ENCODE measurements at places on chromosomes 2 and 18. TPM values are rescaled to one million over a fixed set of nuclear protein-coding genes. Genes with fewer than 3 reads are reported as not detected.

DNA sequence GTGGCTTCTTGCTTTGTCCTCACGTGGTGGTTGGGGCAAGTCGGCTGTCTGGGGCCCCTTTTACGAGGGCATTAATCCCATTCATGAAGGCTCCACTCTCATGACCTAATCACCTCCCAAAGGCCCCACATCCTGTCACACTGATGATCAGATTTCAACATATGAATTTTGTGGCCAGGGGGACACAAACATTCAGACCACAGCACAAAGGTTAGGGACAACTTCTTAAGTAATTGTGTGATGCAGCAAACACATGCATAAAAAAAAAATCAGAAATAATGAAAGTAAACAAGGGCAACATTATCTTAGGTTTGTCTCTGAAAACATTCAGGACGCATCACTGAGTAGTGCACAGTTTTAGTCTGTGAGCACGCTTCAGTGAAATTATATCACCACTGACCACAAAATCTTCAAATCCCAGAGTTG is 54.2 kb upstream of the FRZB start:
- no peak for DNase-seq

Gene SRD5A2
- not detected for total RNA-seq

GRCh38 chr18:55283309-55283708 is 304.7 kb downstream of the TCF4 start:
- no peak for DNase-seq

DNA sequence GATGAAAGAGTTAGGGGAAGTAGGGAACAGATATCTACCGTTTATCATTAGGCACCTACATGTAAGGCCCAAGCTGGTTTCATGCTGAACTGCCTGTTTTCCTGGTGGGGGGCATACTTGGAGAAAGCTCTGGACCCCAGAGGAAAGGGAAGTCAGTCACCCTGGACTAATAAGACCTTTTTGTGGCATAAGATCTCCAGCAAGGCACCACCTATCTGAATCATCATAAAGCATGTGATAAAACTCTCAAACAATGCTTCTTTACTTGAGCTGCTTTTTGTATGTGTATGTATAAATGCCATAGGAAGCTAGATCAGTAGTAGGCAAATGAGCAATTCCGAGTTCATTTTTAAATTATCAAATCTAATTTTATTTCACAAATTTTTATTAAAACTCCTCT is 104.8 kb downstream of the TANC1 start:
- no peak for DNase-seq

GRCh38 chr2:164182116-164182627 is 439.1 kb downstream of the GRB14 start:
- no peak for DNase-seq

GRCh38 chr2:95179451-95179850 is 13.8 kb downstream of the ZNF2 start:
- DNase-seq: no peak

DNA sequence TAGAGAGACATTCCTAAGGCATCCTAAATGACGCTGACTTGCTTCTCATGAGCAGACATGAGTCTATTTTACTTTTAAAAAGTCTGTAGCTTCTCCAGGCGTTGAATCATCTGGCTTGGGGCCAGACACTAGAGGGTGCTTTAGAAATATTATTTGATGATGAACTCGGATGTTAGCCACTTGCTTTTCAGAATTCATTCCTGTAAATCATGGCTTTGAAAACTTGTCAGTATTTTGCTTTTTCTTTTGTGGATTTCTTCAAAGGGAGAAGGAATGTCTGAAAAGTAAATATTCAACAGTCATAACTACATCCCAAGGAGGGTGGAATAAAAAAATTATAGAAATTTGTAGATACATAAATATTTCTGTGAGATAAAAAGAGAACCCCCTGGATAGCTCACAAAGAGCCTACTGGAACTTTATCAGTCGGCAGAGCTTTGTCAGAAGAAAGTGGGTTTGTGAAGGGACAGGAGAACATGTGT is 370.8 kb downstream of the OSR1 start:
- no peak for DNase-seq

DNA sequence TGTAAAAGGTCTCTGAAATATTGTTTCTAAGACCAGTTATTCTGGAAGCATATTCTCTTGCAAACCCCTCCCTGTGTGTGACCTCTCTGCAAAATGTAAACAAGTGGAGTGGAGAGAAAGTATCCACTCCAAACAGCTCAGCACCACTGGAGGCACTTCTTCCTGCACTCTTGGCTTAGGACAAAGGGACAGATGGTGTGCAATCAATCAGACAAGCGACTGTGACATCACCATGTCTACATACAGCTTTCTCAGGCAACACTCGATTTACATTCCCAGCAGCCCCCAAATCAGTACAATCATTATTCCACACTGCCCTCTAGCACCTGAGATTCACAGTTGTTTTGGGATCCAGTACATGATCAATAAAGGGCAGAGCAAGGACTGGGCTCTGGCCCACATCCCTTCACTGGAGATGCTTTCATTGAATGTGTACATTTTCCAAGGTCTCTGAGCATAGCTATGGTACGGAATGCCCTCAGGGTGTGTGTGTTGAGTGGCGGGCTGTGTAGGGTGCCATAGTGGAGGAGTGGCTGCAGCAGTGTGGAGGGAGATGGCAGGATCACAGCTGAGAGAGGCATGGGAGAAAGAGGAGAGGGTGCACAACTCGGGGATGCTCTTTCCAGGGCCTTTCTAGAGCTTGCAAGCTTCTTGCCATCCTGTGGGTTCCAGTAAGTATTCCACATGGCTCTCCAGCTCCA is 311.8 kb upstream of the ST6GAL2 start:
- no peak for DNase-seq

DNA sequence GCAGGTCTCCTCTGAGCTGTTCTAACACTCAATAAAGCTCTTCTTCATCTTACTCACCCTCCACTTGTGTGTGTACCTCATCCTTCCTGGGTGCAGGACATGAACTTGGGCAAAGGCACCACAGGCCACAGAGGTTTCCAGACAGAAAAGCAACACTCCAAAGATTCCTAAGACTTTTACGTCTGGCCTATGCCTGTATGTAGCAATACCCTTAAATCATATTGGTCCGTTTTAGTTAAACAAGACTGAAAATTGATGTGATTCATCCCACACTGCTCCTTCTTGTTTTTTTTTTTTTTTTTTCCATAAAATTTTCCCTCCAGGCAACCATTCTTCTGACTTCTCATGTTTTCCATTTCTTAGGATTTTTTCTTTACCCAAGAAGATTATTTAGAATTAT is 404.3 kb downstream of the PID1 start:
- DNase-seq: no peak

DNA sequence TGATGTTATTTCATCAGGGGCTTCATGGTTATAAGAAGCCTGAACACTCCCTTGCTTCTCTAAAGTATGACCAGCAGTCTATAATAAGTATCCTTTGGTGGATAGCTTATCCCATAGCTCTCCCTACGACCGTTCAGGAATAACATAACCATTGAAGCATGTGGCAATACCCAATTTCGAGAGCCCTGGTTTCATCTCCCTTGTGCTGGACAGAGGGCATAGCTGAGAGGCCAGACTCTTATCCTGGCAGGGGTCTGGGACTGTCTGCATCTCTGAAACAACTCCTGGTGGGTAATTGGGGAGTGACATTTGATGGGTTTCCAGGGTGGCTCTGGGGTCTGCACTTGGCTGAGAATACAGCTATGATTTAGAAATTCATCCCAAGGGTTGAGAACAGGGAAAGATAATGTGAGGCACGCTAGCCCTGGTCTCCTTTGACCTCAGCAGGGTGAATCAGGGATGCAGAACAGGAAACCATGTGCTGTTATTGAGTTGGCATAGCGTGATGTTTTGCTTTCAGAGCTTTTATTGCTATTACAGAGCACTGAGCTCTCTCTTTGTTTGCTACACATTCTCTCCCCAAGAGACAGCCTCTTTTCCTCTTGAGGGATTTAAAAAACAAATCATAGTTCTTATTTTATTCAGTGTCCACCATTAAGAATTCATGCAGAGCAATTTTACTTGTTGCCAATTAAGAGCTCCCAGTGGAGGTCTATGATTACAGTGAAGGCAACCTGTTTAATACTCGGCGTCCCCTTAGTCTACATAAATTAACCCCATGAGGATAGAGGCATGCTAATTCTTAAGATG is 274.5 kb downstream of the NCKAP5 start:
- no peak for DNase-seq

Gene CBLN2
- total RNA-seq: not detected

GRCh38 chr2:143255899-143256298 is 126.7 kb downstream of the ARHGAP15 start:
- DNase-seq: no peak

Gene IL1RN
- total RNA-seq: 2.1 TPM

DNA sequence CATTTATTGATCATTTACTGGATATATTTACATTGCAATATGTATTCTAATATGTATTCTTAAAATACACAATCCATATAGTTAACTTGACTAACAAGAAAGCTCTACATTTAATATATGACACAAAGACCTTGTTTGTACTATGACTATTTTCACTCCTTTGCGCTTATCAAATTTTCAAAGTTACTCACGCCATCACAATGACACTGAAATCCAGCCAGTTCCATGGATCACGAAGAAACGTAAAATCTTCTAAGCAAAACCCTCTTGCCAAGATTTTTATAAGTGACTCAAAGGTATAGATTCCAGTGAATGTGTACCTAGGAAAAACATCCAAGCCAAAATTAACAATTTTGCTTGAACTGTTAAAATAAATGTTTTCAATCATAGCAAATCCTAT is 39.6 kb downstream of the SCN3A start:
- no peak for DNase-seq

GRCh38 chr18:73261923-73262322 is 394.1 kb upstream of the NETO1 start:
- DNase-seq: no peak

DNA sequence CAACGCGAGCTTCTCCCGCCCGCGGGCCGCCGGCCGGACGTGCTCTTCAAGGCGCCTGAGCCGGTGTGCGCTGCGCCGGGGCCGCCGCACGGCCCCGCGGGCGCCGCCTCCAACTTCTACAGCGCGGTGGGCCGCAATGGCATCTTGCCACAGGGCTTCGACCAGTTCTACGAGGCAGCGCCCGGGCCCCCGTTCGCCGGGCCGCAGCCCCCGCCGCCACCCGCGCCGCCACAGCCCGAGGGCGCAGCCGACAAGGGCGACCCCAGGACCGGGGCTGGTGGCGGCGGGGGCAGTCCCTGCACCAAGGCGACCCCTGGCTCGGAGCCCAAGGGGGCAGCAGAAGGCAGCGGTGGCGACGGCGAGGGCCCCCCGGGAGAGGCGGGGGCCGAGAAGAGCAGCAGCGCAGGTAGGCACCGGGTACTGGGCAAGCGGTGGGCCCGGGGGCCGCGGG is 676 bp downstream of the HOXD11 start:
- DNase-seq: no peak

Gene NHEJ1
- total RNA-seq: 25.0 TPM

- no peak for DNase-seq
Measured at GRCh38 chr2:46836295-46837111, 79.1 kb downstream of the MCFD2 start.

GRCh38 chr2:37349231-37349860 is 4.9 kb downstream of the QPCT start:
- DNase-seq: no peak

- no peak for DNase-seq
Measured at GRCh38 chr2:209431701-209432100, 7.9 kb downstream of the MAP2 start.

DNA sequence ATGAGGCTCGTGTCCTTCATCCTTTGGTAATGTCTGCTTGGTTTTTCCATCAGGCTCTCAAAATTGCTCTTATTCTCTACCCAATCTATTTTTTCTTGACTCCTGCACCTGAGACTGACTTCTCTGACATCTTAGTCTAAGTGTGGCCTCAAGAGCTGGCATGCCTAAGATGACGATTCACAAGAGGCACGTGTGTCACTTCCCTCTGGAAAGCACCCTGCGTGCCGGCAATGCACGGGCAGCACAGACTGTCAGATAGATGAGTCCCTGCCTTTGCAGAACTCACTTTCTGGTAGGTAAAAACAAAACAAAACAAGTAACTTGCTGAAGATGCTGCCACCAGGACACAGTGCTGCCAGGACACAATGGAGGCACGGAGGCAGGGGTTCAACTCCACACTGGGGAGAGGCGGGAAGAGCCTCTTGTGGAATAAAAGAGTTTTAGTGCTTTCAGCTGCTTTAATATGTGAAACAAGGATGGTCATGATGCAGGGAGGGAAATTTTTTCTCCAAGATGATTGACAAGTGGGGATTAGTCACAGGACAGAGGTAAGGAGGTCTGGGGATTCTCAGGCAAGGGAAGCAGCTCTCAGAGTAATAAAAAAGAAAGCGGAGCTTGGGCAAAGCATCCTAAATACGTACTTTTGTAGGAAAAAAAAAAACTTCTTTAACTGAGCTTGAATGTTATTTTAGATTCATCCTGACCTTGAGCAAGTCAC is 27.3 kb downstream of the CYB5A start:
- no peak for DNase-seq

DNA sequence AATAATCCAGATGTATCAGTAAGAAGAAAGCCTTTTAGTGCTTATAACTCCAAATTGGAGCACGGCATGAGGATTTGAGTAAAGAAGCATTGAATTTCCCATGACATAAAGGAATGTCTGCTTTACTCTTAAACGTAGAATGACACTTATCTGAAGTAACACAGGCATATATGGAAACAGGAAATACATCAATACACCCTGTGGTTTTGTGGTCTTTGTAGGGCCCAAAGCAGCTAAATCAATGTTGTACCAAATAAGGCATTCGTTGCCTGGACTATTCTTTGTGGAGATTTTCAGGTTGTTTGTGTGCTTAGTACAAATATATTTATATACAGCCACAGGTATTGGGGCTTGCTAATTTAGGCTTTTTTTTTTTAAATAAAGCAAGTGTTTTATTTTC is 660.5 kb downstream of the LRRTM4 start:
- DNase-seq: no peak

Data from activated naive CD4-positive, alpha-beta T cell treated with anti-CD3 and anti-CD28 coated beads, Interleukin-2, amount 50 U/mL, for 72 hours (primary cell).